ENCODE measurements at places on chromosomes 11 and 22.

DNA sequence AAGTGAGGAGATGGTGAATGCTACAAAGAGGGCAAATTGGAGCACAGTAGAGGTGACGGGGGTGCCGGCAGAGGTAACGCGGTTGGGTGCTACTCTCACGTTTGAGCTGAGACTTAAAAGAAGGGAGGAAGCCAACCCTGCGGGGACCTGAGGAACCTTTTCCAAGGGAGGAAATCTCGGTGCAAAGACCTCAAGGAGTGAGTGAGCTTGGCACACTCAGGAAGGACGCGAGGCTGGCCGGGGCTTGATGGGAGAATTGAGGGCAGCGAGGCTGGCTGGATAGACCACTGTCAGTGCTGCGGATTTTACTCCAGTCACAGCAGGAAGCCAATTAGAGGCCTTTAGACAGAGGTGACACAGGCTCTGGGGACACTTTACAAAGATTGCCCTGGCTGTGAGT is 25.0 kb downstream of the TSKU start:
- no peak for ATAC-seq

DNA sequence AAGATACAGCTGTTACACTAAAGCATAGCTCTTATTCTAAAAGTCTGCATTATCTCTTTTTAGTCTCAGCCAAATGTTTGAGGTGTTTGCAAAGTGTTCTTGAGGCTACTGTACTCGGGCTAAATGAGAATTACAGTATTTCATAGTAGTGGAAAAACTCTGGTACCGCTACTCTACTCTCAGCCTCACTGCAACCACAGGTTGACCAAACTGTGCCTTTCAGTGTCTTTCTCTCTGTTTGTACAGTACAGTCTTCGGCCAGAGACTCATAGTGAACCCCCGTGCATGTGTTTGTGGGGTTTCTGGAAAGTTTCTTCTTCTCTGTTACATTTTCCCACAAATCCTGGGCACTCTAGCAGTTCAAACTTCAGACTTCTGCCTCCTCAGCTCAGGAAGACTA is 7.4 kb upstream of the LUZP2 start:
- no peak for ATAC-seq

- no peak for ATAC-seq
Observed at GRCh38 chr11:70029861-70030380, 48.2 kb upstream of the ANO1 start.

GRCh38 chr11:73387594-73388264 is 11.5 kb downstream of the RELT start:
- ATAC-seq = no peak

GRCh38 chr11:79358258-79358657 is 82.6 kb downstream of the TENM4 start:
- ATAC-seq = no peak

GRCh38 chr11:121435551-121436511 is 16.3 kb upstream of the SORL1 start:
- no peak for ATAC-seq

GRCh38 chr11:134543241-134543640 is 131.2 kb upstream of the B3GAT1 start:
- no peak for ATAC-seq
